ENCODE measurements at places on chromosomes 5 and 9. TPM values are rescaled to one million over a fixed set of nuclear protein-coding genes. Genes with fewer than 3 reads are reported as not detected.

DNA sequence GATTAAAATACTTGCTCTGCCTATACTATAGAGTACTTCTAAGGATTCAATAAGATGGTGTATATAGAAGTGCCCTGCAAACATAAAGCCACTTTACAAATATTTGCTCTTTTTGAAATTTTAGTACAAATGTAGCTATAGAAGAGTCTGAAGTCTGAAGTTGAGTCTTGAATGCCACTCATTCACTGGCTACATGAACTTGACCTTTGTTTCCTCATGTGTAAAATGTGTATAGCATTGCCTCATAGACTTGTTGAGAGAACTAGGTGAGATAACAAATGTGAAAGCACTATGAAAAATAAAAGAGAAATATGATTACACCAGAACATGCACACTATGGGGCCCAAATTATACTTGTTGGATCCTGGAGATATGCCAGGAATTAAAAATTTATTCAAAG is 244.7 kb downstream of the SEC61B start:
- no peaks in the 10 kb centered on the region for H3K27me3 ChIP-seq
- H3K27ac ChIP-seq = no peak overlapping the region
- H3K36me3 ChIP-seq = no peaks in the 10 kb centered on the region
- H3K4me1 ChIP-seq = peaks cover 17% of the 10 kb centered on the region

- no peaks in the 10 kb centered on the region for H3K27me3 ChIP-seq
- H3K4me1 ChIP-seq = no peaks in the 10 kb centered on the region
- H3K4me3 ChIP-seq = no peak overlapping the region
These were observed 141.5 kb downstream of the GABRG2 start for GRCh38 chr5:162209005-162209605.

DNA sequence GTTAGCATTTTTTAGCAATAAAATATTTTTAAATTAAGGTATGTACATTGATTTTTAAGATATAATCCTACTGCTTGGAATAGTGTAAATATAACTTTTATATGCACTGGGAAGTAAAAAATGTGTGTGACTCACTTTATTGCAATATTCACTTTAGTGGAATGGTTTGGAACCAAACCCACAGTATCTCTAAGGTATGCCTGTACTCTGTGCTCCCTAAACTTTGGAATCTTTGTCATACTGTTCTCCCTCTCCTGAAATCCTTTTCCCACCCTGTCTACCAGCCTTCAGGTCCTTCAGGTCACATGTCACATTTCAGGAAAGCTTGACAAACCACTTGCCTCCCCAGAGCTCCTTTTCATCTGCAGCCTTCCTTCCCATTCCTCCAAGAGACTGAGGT is 308.7 kb downstream of the SPOCK1 start:
- H3K4me1 ChIP-seq = no peaks in the 10 kb centered on the region
- no peaks in the 10 kb centered on the region for H3K36me3 ChIP-seq
- H3K27me3 ChIP-seq = no peaks in the 10 kb centered on the region
- H3K27ac ChIP-seq = no peak overlapping the region
- DNase-seq = no peak
- no peak overlapping the region for H3K4me3 ChIP-seq

DNA sequence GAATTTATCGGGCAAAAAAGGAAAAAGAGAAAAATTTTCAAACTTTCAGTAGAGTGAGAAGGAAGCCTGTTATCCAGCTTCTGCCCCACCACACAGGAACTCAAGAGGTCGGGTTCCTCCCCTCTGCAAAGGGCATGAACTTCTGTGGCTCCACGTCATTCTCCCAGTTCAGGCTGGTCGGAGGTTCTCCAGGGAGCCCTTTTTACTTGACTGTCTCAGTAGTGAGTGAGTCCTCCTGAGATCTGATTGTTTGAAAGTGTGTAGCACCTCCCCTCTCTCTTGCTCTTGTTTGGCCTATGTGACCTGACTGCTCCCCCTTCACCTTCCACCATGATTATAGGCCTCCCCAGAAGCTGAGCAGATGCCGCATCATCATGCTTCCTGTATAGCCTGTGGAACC is 9.7 kb downstream of the SPINK1 start:
- H3K4me3 ChIP-seq = no peak overlapping the region
- H3K27ac ChIP-seq = no peak overlapping the region
- H3K4me1 ChIP-seq = no peaks in the 10 kb centered on the region
- no peaks in the 10 kb centered on the region for H3K36me3 ChIP-seq

GRCh38 chr5:82356021-82356420 is 77.9 kb upstream of the RPS23 start:
- H3K4me1 ChIP-seq = no peaks in the 10 kb centered on the region
- no peaks in the 10 kb centered on the region for H3K36me3 ChIP-seq
- no peak overlapping the region for H3K4me3 ChIP-seq

DNA sequence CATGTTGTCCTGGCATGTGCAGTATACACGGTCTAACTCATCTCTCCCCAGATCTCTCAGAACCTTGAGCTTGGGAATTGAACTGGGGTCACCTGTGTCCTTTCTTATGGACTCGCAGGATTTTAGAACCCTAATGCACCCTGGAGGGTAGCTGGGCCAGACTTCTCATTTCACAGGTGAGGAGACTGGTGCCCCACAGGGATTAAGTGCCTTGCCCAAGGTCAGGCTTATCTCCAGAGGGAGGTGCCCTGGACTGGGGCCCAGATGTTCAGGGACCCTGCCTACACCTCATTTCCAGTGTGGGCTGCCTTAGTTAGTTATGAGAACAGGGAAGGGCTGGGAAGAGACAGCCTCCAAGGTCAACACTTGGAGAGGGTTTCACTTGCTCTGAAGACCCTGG is 4.0 kb upstream of the NUP214 start:
- no peak overlapping the region for H3K4me3 ChIP-seq
- H3K4me1 ChIP-seq = no peaks in the 10 kb centered on the region
- H3K27ac ChIP-seq = no peak overlapping the region
- DNase-seq = no peak

DNA sequence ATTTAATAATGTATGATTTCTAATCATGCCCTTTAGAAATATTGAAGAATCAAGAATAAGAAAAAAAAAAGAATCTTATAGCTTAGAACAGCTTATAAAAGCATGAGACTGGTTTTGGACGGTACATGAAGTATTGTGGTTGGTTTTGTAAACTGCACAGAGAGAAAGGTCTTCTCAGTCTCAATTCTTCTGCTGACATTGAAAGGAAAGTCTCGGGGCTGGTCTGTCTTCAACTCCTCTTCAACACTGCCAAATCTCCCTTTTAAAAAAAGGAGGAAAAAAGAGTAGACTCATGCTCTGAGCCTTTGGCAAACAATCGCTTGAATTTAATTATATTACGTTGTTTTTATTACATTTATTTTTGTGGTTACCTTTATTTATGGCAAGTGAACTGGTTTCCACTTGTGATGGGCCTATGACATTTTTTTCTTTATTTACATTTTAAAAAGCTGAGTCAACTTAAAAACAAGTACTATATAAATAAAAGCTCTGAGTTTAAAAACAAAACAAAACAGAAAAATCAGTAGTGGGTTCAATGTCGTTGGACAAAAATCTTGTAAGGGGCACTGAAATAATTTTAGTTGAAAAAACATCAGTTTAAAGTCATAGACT is 32.8 kb upstream of the EBF1 start:
- H3K27me3 ChIP-seq = no peaks in the 10 kb centered on the region
- no peaks in the 10 kb centered on the region for H3K4me1 ChIP-seq
- no peak overlapping the region for H3K27ac ChIP-seq
- DNase-seq = no peak

DNA sequence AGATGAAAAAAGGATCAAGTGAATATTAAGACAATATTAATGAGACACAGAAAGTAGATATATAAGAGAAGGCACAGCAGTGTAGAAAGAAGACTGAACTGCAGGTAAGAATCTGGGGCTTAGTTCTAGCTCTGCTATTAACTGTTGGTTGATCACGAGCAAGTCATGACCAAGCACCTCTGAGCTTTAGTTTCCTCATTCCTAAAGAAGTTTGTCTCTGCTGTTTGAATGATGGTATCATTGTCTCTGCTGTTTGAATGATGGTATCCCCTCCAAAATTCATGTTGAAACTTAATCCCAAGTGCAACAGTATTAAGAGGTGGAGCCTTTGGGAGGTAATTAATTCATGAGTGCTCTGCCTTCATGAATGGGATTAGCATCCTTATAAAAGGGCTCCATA is 2.5 kb upstream of the NME5 start:
- H3K4me3 ChIP-seq = no peak overlapping the region
- no peak overlapping the region for H3K27ac ChIP-seq
- no peaks in the 10 kb centered on the region for H3K4me1 ChIP-seq
- H3K36me3 ChIP-seq = no peaks in the 10 kb centered on the region
- H3K27me3 ChIP-seq = no peaks in the 10 kb centered on the region

GRCh38 chr9:116007824-116008223 is 145.8 kb upstream of the PAPPA start:
- H3K36me3 ChIP-seq = no peaks in the 10 kb centered on the region
- no peak for DNase-seq
- H3K4me3 ChIP-seq = no peak overlapping the region
- no peaks in the 10 kb centered on the region for H3K27me3 ChIP-seq
- H3K27ac ChIP-seq = no peak overlapping the region

DNA sequence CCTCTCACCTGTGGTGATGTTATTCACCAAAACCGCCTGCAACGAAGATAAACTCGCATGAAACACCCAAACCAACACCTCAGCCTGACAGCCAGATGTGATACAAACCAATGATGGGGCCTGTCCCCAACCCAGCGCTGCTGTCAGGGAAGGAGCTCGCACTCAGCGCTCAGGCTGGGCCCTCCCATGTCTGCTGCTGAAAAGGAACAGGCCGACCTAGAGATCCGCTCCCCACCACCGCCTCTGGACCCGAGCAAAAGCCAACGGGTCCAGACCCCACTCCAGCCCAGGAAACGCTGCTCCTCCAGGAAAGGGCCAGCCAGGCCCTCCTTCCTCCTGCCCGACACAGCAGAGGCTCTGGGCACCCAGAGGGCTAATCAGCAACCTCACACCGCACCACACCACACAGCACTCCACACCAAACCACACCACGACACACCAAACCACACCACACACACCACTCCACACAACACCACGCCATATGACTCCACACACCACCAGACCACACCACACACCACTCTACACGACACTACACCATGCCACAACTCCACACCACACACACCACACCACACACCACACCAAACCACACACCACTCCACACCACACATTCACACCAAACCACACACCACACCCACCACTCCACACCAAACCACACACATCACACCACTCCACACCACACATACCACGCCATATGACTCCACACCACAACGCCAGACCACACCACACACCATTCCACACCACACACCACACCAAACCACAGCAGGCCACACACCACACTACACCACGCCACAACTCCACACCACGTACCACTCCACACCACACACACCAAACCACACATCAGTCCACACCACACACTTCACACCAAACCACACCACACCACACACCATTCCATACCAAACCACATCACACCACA is 46.5 kb downstream of the GOLM1 start:
- H3K36me3 ChIP-seq = no peaks in the 10 kb centered on the region
- no peaks in the 10 kb centered on the region for H3K27me3 ChIP-seq
- peak overlapping the region; percentile 22 for H3K27ac ChIP-seq

GRCh38 chr5:94693043-94693822 is 74.8 kb downstream of the SLF1 start:
- H3K27me3 ChIP-seq = no peaks in the 10 kb centered on the region
- H3K27ac ChIP-seq = no peak overlapping the region
- peaks cover 55% of the 10 kb centered on the region for H3K36me3 ChIP-seq
- peaks cover 5% of the 10 kb centered on the region for H3K4me1 ChIP-seq
- no peak overlapping the region for H3K4me3 ChIP-seq

DNA sequence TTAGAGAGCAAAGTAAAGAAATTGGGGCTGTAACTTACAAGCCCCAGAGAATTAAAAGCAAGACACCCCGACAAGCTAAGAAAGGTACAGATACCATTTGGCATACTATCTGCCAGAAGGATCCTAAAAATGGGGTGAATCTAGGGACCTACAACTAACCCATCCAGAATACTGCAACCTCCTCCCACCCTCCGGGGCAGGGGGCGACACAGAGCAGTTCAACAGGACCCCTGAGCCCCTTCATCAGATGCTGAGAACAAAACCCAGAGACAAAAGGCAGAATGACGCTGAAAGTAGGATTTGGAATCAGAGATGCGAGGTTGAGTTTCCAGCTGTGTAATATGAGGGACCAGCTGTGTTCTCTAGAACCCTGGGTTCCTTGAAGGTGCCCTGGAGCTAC is 71.2 kb downstream of the EPB41L4B start:
- H3K4me3 ChIP-seq = no peak overlapping the region
- H3K36me3 ChIP-seq = no peaks in the 10 kb centered on the region
- no peaks in the 10 kb centered on the region for H3K27me3 ChIP-seq
- no peaks in the 10 kb centered on the region for H3K4me1 ChIP-seq
- no peak overlapping the region for H3K27ac ChIP-seq
- DNase-seq = peak; percentile 81

- H3K27ac ChIP-seq = no peak overlapping the region
- H3K4me3 ChIP-seq = no peak overlapping the region
- peaks cover 7% of the 10 kb centered on the region for H3K4me1 ChIP-seq
- no peaks in the 10 kb centered on the region for H3K27me3 ChIP-seq
- DNase-seq = no peak
These were observed 64.4 kb downstream of the ARRDC3 start for GRCh38 chr5:91318724-91319123.

Gene SLC4A9
- 0.27 TPM for total RNA-seq

Gene SLC34A3
- total RNA-seq = not detected

Gene CDO1
- 6.9 TPM for total RNA-seq

Gene MEGF9
- 10.0 TPM for total RNA-seq

Gene DCANP1
- not detected for total RNA-seq

Gene SPAG8
- 1.7 TPM for total RNA-seq

Gene FOXD4L3
- total RNA-seq = not detected

Gene PLPP7
- total RNA-seq = 5.2 TPM

Gene RASGRF2
- 14.4 TPM for total RNA-seq

Gene THBS4
- 10.6 TPM for total RNA-seq

Gene ADGRD2
- 0.16 TPM for total RNA-seq

Gene CCL27
- total RNA-seq = not detected

Measured in endodermal cell (in vitro differentiated cells).